H1 (cell line): ENCODE measurements at places on chromosomes 13 and 19.

- DNase-seq: no peak
These were observed 79.5 kb upstream of the SERP2 start for GRCh38 chr13:44293908-44294735.

DNA sequence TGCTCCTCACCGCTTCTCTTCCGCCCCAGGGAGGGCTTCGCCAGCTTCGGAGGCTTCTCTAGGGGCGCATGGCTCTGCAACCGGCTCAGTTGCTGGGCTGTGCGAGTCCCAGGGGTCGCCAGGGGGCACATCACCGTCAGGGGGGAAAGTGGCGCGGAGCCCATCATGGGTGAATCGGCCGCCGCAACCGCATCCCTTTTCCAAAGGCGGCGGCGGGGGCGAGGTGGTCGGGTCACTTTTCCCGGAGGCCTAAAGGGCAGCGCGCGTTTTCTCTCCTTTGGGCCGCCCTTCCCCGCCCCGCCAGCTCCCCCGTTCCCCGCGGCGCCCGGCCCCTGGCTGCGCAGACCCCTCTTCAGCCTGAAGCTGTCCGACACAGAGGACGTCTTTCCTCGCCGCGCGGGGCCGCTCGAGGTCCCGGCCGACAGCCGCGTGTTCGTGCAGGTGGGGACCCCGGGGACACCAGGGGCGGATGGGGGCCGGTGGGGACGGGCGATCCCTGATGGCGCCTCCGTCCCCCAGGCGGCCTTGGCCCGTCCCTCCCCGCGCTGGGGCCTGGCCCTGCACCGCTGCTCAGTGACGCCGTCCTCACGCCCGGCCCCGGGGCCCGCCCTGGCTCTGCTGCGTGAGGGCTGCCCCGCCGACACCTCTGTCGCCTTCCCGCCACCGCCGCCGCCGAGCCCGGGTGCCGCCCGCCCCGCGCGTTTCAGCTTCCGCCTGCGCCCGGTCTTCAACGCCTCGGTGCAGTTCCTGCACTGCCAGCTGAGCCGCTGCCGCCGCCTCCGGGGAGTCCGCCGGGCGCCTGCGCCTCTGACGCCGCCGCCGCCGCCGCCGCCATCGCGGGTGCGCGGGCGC is 1.7 kb downstream of the TGFBR3L start:
- no peak for DNase-seq

DNA sequence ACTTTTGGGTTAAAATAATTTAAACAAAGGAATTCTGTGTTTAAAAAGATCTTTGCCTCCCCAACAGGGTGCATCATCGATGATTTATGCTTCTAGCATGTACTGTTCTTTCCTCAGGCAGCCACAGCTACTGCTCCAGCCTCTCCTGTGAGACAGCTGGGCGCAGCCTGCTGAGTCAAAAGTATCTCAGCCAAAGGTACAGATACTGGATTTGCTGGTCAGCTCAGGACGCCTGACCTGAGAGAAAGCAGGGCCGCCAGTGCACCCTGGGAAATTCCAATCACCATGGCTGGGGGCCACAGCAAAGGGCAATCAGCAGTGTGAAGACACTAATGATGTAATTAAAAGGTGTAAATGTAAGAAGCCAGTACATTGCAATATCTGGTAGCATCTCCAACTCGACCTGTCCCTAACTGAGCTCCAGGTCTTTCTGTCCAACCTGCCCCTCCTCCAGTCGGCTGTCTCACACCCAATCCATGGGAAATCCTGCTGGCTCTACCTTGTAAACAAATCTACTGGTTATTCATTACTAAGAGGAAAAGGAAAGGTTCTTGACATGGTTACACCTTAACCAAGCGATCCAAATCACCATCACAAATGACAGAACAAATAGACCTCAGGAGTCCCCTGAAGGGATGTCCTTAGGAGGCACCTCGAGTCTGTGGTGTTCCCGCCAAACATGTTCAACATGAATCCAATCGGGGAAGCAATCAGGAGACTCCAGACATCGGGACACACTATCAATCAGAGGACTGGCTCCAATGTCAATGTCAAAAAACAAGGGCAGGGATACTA is 7.3 kb downstream of the OPA3 start:
- no peak for DNase-seq

GRCh38 chr19:29517946-29518345 is 7.8 kb upstream of the VSTM2B start:
- DNase-seq: no peak

DNA sequence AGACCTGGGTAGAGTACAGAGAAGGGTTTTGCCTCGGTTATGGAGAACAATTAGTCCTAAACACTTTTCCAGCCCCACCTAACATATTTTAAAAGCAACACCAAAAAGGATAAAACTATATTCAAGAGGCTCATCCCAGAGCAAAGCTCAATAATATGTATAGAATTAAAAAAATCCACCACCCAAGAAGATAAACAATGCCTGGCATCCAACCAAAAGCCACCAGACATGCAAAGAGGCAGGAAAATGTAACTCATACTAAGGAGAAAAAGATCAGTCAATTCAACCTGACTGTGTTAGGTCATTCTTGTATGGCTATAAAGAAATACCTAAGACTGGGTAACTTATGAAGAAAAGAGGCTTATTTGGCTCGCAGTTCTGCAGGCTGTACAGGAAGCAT is 39.3 kb downstream of the FGF9 start:
- DNase-seq: no peak

DNA sequence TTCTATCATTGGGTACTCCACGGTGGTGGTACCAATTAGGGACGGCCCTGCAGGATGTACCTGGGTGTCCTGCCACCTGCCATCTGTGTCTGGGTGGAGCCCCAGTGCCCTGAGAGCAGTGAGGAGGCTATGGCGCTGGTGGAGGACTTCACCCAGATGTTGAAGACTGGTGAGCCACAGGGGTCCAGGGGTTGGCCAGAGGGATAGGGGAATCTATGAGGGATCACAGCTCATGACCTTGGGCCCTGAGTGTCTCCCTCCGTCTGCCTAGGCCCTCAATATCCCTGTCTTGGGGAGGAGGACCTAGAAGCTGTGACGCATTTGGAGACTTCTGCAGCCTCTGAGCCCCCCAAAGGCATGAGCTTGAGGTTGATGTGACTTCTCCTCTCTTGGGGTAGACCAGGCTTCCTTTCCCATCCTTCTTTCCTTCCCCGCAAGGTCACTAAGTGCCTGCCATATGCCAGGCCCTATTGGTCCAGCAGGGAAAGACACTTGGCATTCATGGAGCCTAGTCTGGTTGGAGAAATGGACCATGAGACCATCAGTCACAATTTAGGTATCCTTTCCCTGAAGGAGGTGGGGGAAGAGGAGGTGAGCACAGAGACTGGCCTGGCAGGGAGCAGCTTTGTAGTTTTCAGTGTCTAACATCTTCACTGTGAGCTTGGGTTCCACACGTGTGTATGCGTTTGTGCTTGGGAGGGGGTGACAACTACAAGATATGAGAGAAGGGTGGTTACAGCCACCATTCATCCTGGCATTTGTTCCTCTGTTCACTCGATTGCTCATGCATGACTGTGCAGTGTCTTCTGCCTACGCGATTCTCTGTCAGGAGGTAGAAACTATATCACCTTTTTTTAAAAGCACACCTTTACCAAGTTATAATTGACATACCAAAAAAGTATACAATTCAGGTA is 5.1 kb upstream of the MZF1 start:
- DNase-seq: no peak
